ENCODE measurements at places on chromosomes 5 and 9.

DNA sequence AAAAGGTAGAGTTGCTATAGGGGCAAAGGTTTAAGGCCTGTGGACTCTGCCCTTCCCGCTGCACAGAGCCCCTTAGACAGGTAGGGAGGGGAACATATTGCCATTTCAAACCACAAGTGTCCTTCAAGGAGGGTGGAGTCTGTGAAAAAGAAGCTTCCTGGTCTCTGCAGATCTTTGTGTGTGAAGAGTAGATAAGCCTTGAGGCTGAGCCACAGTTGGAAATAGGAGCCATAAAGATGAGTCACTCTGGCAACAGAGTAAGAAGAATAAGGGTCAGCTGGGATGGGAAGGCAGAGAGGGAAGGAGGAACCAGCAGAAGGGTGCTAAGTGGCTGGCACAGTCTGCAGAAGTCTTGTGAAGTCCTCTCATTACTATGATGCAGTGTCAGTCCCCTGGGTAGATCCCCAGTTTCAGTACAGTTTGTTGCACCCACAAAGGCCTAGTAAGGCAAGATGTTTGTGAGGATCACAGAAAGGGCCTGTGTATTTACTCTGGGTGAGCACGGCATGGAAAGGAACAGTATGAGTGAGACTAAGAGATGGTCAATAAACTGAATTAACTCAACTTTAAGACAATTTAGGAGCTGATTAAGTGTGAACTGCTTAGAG, 18.1 kb downstream of the GRXCR2 start:
- no peak for DNase-seq

DNA sequence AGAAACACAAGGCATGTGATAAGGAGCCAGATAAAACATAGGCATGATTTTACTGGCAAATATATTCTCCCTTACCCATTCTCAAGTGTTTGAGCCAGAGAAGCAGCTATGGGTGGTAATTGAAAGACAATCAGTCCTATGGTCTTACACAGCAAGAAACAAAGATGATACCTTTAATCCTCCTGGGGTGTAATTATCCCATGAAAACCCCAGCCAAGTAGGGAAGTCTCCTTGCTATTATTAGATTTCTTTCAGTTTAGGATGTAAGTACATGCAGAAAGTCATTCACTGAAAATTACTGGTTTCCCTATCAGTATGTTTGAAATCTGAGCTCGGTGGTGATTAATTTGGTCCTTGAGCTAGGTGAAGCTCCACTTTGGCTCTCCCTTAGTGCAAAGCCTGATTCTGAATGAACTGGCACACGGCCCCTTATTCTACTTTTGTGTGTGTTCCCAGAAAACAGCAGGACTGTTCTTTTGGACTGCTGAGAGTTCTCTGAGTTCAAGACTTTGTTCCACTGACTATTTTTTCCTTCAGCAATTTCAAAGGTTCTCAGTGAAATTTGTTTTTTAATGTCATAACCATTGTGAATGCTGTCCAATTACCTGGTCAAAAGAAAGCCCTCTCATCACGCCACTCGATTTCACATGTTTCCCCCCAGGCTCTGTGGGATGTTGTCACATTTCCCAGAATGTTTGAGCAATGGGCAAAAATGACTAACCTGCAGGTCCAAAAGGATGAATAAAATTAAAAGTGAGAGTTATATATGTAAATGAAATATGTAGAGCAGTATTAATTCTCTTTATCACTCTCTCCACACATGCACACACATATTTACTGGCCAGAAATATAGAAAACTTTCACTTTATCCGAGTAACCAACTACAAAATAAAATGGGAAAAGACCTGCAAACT, 343.0 kb downstream of the RAB3C start:
- no peak for DNase-seq

GRCh38 chr5:76199336-76200318, 116.4 kb downstream of the SV2C start:
- DNase-seq = no peak

GRCh38 chr5:64818245-64818644, 49.5 kb downstream of the CWC27 start:
- no peak for DNase-seq

DNA sequence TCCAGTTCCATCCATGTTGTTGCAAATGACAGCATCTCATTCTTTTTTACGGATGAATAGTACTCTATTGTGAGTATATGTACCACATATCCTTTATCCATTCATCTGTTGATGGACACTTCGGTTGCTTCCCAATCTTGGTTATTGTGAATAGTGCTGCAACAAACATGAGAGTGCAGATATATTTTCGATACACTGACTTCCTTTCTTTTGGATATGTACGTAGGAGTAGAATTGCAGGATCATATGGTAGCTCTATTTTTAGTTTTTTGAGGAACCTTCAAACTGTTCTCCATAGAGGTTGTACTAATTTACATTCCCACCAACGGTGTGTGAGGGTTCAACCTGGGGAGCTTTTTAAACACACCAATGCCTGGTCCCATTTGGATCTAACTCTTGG, 22.3 kb downstream of the GALNT12 start:
- no peak for DNase-seq

DNA sequence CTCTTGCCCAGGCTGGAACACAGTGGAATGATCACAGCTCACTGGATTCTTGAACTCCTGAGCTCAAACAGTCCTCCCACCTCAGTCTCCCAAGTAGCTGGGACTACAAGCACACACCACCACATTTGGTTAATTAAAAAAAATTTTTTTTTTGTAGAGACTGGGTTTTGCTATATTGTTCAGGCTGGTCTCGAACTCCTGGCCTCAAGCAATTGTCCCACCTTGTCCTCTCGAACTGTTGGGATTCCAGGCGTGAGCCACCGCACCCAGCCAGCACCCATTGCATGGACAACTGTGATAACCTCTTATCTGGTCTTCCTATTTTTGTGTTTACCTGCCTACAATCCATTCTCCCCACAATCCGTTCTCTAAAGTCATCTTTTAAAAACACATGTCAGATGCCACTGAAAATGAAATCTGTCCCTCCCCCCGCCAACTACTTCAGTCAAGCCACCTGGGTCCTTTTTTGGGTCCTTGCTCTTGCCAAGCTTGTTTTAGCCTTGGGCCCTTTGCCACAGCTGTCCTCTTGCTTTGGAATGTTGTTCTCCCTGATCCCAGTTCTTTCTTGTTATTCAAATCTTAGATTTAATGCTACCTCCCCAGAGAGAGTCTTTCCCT, 250.5 kb downstream of the PIK3R1 start:
- DNase-seq = no peak

GRCh38 chr5:148645527-148645926, 8.8 kb downstream of the HTR4 start:
- DNase-seq = no peak

DNA sequence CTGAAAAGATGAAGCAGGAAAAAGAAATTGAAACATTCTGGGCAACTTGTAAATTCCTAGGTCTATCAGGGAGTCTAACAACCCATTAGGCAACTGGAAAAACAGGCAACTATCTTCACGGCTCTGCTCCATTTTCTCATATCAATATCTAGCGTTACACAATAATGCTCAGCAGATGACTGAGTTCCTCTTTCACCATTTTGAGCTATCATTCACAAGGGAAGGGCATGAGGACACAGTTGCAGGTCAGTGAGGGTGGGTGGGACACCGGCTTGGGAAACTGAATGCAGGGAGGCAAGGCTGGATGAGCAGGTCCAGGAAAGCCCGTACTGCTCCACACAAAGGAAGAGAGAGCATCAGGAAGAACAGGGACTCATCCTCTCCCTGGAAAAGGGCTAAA, 67.0 kb downstream of the FRMD3 start:
- DNase-seq = no peak

DNA sequence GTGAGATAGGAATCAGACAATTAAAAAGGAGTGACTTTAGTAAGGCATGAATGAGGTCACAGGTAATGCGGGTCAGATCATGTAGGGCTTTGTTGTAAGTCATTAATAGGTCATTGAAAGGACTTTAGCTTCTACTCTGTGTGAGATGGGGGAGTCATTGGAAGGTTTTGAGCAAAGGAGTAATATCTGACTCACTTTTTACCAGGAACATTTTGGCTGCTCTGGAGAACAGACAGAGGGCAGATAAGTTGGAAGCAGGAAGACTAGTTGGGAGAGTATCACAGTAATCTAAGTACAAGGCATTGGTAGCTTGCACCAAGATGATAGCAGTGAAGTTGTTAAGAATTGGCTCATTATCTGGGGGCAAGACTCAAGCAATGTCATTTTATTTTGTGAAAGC, 37.4 kb downstream of the KIF2A start:
- DNase-seq = no peak

DNA sequence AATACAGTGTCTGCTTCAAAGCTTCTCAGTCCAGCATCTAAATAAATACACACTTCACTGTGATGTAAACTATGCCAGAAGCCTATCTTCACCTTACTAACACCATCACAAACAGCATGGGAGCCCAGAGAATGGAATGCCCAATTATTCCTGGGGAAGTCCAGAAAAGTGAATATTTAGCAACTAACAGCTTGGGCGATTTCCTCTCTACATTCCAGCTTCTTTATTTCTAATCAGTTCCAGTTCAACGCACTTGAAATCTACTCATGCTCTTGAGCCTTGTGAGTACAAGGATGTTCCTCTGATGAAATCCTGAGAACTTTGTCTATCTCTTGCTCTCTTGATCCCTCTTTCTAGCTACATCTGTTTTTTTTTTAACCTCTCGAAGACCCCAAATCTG, 100.4 kb upstream of the C9orf72 start:
- no peak for DNase-seq

GRCh38 chr9:93226819-93227218, 42.9 kb downstream of the WNK2 start:
- DNase-seq = no peak

DNA sequence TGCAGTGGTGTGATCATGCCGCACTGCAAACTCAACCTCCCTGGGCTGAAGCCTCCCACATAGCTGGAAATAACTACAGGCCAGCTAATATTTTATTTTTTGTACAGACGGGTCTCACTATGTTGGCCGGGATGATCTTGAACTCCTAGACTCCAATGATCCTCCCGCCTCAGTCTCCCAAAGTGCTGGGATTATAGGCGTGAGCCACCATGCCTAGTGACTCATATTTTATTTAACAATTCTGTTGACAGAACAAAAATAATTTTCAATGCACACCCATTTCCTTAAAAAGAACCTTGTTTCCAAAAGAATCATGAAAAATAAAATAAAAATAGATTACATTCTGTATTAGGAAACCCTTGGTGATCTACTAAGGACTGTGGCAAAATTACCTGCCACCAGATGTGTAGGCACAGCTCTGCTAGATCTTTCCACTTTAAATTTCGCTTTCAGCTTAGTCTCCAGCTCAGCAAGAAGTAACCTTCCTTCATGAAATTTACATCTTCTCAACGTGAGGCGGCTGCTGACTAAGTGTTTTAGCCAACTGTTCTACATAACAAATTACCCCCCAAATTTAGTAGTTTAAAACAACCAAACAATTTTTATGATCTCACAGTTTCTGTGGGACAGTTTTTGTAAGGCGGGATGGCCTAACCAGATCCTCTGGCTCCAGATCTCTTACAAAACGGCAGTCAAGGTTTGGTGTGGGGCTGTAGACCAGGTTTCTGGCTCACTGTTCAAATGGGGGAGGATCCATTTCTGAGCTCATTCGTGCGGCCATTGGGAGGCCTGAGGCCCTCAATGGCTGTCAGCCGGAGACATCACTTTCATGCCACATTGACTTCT, 32.6 kb upstream of the GOLPH3 start:
- no peak for DNase-seq
